ENCODE measurements at places on chromosomes 4 and X.

DNA sequence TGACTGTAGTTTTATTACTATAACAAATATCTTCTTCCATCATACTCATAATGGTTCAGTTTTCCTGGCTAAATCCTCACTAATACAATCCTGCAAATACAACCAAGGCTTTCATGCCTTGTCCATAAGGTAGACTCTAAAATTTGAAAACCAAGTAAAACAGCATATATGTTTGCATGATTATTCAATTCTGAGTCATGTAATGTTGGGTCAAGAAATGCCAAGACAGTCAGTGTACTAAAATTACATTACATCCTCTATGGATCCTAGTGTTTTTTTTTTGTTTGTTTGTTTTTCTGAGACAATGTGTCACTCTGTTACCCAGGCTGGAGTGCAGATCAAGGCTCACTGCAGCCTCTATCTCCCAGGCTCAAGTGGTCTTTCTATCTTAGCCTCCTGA, 38.6 kb upstream of the TEX13D start:
- no peak for DNase-seq

GRCh38 chr4:55143858-55144257, 18.5 kb upstream of the KDR start:
- no peak for DNase-seq

DNA sequence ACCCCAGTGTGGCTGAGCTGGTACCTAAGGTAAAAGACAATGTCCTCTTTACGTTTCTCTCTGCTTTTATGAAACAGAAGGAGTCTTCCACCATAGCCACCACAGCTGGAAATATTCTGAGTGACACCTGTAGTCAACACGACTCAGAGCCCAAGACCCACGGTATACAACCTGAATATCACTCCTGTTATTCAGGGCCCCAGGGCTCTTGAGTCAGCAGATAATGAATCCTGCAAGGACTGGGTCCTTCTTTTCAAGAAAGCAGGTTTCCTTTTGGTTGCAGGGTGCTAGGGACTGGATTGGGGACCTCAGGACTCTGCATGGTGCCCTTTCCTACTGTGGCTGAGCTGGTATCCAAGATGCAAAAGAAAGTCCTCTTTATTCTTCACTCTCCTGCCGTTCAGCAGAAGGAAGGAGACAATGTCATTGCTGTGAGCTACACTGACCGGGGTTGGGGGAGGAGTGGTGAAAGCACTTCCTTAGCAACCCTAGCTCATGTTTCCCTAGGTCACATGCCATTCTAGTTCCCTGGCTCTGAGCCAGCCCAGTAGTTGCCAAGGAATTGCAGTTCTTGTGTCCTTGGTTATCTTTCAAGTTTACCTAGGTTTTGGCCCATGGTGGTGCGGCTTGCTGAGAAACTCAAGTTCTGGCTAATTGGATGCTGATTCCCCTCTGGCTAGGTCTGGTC, 23.7 kb upstream of the UNC5C start:
- DNase-seq: no peak

DNA sequence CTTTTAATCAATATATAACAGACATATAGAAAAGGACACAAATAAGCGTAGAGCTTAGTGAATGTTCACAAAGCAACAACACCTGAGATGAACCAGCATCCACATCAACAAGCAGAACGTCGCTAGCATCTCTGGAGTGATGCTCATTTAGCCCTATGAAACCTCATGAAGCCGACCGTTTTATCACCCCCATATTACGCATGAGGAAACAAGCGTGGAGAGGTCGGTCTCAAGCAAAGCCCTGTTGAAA, 524 bp upstream of the RPS3A start:
- no peak for DNase-seq

GRCh38 chrX:22093550-22093949, 61.4 kb downstream of the PHEX start:
- no peak for DNase-seq

- DNase-seq: no peak
Observed at GRCh38 chr4:24260923-24261564, 323.3 kb downstream of the DHX15 start.

- no peak for DNase-seq
Observed at GRCh38 chrX:123673813-123674212, 59.0 kb downstream of the THOC2 start.

- no peak for DNase-seq
Observed at GRCh38 chrX:73831500-73831899, 268.5 kb downstream of the CHIC1 start.

GRCh38 chr4:169567916-169568315, 44.5 kb downstream of the NEK1 start:
- DNase-seq: no peak

Data from stimulated activated CD8-positive, alpha-beta memory T cell treated with anti-CD3 and anti-CD28 coated beads, Interleukin-15, amount 100 ng/mL, for 24 hours (primary cell).